Right hindlimb (tissue), 1 donor: ENCODE measurements at places on chromosomes 4 and X.

GRCh38 chr4:150572704-150573504, 9.0 kb upstream of the MAB21L2 start:
- no peak for DNase-seq

DNA sequence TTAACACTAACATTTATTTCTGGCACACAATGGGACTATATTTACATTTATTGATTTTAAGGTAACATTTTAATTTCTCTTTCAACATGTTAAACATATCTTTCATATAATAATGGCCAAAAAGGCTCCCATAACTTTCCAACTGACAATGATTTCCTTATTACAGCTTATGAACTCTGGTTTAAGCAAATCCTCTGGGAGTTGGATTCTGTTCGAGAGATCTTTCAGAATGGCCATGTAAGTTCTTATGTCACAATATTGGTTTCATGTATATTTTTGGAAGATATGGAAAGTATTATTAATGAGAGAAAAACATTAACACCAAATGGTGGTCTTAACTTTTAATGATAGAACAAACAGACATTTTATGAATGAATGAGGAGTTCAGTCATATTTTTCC, 4.1 kb downstream of the TDO2 start:
- no peak for DNase-seq

GRCh38 chrX:15848576-15848975, 6.0 kb downstream of the AP1S2 start:
- no peak for DNase-seq

DNA sequence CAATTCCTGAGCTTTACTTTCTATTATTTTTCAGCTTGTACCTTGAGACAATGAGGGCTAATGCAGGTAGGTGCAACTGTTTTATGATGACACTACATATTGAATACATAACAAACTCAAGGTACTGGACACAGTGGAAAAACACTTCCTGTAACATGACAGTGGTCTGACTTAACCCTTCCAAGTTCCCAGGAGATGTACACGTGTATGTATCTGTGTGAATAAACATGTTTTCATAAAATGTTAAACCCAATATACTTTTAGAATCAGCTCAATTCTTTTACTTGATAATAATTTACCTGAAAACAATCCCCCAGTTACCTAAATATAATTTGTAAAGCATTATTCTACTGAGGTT, 1.2 kb upstream of the PPARGC1A start:
- DNase-seq, result no peak

DNA sequence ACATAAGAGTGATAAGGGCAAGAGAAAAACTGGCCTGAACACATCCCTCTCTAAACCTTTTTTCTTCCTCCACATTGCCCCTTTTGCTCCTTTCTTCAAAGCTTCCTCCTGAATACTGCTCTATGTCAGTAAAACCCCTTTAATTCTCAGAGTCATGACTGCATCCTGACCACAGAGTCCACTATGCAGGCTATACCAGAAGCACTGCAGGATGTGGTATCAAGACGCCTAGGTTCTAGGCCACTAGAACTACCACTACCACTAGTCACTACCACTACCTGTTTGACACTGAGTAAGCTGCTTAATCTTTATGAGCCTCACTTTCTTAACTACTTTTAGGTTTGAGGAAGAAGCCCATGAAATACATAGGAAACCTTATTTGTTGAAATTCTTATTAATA, 38.7 kb downstream of the ARHGEF9 start:
- DNase-seq, result no peak

DNA sequence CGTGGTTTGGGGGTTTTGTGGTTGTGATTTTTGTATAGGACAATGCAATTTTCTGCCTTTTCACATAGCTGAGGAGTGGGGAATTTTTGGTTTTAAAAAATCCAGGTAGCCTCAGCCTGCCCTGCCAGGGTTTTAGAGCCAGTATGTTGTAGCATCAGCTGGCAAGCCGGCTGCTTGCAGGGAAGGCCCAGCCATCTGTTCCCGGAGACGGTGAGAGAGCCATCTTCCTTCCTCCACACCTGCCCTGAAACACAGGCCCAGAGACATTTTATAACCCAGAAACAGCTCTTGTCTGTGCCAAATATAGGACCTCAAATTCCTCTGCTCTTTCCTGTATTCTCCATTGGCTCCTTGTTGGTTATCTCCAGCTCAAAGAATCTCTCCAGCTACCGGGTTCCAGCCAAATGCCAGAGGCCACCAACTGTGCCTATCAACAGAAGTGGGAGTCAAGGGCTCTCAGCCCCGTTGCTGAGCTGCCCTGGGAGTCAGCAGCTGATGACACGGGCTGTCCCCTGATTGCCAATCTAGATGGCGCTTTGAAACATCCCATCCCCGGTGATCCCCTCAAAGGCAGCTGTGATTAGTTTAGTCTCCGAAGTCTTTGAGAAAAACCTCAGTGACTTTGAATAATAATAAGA, 595.2 kb downstream of the MID1IP1 start:
- DNase-seq, result no peak

DNA sequence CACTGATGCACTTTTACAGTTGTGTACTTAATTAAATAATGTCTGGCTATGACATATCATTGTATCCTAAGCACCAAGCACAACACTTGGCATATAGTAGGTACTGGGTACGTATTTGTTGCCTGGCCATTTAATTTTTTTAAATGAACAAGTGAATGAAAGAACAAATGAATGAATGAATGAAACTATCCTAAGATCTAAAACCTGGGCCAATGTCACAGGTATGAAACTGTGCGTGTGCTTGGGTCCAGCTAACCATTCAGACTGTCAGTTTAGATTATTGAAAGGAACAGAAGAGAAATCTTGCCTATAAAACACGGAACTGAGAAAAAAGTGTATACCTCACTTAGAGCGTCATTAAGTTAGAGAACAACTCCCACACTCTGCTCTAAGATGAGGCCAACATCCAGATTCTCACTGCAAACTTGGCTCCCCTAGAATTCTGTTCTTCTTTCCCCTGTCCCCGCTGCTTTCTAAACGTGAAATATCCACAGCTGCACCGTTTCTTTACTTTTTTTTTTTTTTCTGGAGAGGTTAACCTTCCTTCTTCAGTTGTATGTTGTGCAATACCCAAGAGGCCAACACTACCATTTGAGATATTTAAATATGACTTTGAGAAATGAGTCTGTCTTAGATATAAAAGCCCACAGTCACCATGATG, 17.3 kb upstream of the SEL1L3 start:
- peak; percentile 28 for DNase-seq

DNA sequence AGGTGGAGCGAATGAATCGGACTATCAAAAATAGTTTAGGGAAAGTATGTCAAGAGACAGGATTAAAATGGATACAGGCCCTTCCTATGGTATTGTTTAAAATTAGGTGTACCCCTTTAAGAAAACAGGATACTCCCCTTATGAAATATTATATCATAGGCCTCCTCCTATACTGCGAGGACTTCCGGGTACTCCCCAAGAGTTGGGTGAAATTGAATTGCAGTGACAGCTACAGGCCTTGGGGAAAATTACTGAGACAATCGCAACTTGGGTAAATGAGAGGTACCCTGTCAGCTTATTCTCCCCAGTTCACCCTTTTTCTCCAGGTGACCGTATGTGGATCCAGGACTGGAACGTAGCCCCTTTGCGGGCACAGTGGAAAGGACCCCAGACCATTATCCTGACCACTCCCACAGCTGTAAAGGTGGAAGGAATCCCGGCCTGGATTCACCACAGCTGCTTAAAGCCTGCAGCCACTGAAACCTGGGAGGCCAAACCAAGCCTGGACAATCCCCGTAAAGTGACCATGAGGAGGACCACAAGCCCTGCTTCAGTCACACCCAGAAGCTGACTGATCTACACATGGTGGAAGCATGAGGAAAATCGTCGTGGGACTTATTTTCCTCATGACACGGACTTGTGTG, 1138.1 kb downstream of the ARAP2 start:
- DNase-seq, result no peak

DNA sequence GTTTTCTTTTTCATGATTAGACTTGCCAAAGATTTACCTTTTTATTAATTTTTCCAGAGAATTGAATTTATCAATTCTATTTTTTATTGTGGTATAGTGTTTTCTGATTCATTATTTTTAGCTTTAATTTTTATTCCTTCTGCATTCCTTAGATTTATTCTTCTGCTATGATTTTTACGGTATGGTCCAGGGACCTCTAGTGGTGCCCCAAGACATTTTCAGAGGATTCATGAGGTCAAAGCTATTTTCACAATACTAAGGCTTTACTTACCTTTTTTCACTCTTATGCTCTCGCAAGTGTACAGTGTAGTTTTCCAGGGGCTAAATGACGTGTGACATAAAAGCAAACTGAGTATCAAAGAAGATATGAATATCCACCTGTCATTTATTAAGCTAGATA, 8.0 kb downstream of the RADX start:
- no peak for DNase-seq

DNA sequence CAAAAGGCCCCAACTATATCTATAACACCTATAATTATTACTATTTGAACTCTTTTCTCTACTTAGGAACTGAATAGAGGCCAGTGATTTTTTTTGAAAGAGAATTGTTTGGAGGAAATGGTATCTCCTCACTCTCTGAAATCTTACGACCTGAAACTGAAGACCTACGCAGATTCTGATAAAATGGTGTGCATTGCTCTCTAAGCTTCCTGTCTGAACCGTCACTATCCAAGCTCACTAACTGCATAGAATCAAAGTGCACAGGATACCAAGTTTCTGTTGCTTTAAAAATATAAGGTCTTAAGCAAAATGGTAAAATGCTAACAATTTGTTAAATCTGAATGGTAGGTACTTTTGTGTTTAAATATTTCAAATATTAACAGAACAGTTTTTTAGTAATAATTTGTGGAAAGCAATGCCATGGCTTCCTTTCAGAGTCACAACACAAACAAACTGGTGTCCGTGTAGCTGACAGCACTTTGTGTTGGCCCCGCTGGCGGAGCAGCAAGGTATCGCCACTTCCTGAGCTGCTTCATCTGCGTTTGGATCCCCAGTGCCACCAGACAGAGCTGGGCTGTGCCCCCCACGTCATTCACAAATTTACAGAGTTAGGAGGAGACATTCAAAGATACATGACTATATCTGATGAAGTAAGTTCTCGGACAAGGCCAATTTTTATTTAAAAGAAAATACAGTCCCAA, 313.9 kb downstream of the FBXW7 start:
- DNase-seq, result no peak

DNA sequence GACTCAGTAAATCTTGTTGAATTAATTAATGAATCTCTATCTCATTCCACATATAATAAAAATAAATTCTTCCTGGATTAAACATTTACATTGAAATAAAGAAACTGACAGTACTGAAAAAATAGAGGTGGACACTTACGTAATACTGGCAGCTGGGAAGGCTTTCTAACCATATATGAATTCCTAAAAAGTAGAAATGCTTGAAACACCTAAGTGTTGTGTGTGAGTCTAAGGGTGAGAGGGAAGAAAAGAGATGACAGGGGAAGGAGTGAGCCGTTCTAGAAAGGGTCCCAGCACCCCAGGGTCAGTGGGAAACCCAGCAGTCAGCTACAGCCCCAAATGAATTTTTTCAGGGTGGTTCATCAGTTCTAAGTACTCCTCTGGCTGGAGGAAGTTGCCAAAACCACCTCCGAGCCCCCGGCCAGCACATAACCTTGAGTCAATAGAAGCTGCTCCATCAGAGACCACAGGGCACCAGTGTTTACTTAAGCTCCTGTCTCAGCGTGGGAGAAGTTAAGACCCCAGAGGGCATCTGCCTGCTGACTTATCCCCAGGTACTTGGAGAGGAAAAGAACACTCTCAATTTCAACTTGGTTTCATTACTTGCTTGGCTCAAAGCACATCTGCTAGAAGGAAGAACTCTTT, 18.3 kb downstream of the GAB3 start:
- DNase-seq, result no peak

- no peak for DNase-seq
Measured at GRCh38 chr4:165610679-165611437, 232.1 kb downstream of the CPE start.

DNA sequence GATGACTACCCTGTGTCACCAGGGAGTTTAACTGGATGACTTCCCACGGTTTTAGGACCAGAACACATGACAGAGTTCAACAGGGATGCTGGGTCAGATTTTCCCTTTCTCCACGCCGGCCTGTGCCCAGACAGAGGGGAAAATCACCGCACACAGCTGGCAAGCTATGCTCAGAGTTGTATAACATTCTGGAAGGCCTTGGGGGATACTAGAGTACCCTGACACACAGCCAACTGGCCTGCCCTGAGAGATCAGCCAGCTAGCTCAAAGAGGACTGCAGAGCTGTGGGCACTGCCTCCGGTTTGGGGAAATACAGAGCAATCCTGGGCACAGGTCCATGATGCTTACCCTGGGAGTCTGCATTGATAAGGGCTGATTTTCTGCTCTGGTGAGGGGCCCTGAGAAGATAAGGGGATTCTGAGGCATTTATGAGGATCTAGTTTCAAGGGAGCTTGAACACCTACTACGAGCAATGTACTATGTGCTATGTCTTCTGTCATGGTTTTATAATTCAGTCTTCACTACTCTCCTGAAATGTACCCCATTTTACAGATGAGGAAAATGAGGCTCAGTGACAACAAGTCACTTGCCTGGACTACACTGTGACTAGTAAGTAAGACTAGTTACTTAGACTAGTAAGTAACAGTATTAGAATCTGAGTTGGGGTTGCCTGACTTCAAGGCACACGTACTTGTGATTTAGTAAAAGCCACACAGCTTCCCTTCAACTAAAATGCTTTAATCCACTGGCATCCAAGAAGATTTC, 14.7 kb downstream of the C4orf54 start:
- DNase-seq, result peak; percentile 85

DNA sequence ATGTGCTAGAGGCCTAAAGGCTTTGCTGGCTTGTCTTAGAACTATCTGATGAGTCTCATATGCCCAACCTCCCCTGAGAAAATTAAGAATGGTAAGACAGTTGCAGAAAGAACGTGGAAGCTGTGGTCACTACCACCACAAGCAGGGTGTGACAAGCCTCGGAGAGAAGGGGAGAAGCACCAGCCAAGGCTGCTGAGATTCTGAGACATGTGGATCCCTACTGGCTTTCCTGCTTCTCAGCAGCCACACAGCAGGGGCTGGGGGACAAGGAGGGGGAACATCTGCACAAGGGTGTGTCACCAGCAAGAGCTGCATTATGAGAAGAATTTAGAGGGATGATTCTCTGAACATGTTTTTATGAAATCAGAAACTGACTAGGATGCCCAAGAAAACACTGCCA, 19.4 kb downstream of the TAPT1 start:
- no peak for DNase-seq

DNA sequence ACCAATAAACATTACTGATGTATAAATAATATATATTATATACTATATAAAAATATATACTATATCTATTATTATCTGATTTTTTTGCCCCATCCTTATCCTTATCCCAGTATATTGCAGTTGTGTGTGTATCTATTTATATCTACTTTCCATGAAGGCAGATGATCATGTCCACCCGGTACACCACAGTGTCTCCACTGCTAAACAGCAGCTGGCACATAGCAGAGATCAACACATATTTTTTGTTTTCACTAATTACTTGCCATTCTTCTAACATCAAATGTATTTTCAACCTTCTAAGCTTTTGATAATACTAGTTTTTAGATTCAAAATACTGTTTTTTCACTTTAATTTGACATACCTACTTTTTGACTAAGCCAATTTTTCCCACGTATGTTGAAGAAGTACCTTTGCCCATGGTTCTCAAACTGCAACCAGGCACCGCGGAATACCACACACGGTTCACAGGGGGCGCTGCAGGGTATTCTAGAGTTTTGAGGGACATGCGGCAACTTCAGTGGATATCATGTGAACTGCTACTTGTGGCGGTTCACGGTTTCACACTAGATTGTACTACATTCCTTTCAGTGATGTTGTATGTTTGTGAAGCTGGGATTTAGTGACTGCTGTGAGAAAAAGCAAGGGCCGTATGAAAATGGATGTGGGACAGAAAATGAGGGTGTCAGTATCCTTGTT, 182.5 kb upstream of the NPY2R start:
- peak; percentile 27 for DNase-seq
